ENCODE measurements at places on chromosomes 13 and 19. TPM values are rescaled to one million over a fixed set of nuclear protein-coding genes. Genes with fewer than 3 reads are reported as not detected.

Gene PCDH17
- total RNA-seq, result not detected

DNA sequence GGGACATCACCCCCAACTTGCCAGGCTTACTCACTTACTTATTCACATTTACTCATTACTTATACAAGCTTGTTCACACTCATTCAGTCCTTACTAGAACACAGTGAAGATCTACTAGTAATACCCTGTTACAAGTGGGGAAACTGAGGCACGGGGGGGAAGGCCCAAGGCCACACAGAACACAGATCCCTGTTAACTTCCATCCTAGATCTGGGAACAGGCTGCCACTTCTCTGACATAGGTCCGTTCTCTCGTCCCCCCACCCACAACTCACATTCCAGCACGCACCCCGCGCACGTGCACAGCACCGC, 1.5 kb upstream of the NRTN start:
- no peak for DNase-seq

- no peak for DNase-seq
Observed at GRCh38 chr19:36972571-36972970, 56.4 kb downstream of the ZNF568 start.

DNA sequence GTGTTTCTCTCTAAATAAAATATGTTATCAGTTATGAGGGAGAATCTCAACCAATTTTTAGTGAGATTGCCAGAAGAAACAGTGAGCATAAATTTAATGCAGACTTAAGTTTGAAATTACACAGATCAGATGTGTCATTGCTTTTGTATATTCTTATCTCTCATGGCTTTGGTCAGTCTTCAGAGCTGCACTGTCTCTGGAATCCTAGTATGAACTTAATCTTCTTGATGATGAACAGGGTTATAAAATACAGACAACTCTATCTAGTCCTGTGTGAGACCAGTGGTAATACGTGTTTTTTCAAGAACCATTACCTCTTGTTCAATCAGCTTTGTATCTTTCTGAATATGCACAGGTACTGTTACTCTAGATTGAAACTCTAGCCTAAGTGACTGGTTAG, 528.0 kb downstream of the DACH1 start:
- no peak for DNase-seq

DNA sequence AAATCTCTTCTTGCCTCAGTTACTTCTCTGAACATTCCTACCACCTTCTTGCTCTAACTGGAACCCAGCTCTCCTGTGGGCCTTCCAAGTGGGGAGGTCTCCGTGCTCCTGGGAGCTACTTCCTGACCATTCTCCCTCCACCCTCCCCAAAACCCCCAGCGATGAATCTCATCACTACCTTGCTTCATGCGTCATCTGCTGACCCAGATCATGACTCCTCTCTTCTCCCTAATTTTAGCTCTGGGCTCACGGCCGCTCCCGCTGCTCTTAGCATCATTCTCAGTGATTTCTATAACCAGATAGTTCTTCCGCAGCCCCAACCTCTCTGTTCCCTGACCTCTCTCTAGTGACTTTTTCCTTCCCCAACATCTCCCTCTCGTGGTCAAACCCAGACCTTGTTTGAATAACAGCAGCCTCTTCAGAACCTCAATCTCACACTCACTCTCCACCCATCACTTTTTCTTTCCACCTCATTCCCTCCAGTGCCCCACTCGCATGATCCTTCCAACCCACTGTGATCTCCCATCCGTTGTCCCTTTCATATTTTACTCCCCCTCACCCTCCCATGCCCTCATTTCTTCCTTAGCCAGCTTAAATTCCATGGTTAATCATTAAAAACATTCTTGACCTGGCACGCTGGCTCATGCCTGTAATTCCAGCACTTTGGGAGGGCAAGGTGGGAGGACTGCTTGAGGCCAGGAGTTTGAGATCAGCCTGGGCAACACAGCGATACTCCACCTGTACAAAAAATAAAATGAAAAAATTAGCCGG, 21.8 kb downstream of the MRPS12 start:
- DNase-seq, result peak; percentile 96

- DNase-seq, result no peak
Observed at GRCh38 chr13:19978831-19979437, 20.4 kb downstream of the ZMYM2 start.
